Endodermal cell (in vitro differentiated cells): ENCODE measurements at places on chromosomes 5 and 9.
A peak's percentile ranks its signal among the peaks of the same experiment; 100 is the strongest.

GRCh38 chr9:36092509-36093215 lies 43.9 kb upstream of the GLIPR2 start:
- no peak for DNase-seq

- peak; percentile 95 for DNase-seq
Measured at GRCh38 chr9:121463026-121463807, 36.4 kb downstream of the GGTA1 start.

- DNase-seq = no peak
Measured at GRCh38 chr5:6274846-6275543, 103.4 kb downstream of the MED10 start.

- DNase-seq = peak; percentile 86
Measured at GRCh38 chr5:57834829-57835608, 352.4 kb upstream of the ACTBL2 start.

DNA sequence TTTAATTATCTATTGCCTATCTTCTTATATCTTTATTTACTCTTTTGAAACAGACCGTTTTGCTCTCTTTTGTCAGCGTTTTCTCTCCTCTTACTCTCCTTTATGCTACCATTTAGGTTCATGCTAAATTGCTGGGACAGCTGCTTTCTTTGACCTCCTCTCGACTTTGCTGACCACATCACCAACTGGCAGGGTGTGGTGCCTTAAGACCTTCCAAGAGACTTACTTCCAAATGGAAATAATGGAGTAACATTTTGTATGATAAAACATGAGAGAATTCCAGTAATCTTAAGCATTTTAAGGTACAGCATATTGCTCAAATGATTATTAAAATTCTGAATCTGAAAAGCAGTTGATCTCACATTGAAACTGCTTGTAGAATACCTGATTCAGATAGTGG lies 71.5 kb upstream of the MEF2C start:
- no peak for DNase-seq

GRCh38 chr9:113738496-113738892 lies 137.6 kb upstream of the ZNF618 start:
- DNase-seq = no peak

DNA sequence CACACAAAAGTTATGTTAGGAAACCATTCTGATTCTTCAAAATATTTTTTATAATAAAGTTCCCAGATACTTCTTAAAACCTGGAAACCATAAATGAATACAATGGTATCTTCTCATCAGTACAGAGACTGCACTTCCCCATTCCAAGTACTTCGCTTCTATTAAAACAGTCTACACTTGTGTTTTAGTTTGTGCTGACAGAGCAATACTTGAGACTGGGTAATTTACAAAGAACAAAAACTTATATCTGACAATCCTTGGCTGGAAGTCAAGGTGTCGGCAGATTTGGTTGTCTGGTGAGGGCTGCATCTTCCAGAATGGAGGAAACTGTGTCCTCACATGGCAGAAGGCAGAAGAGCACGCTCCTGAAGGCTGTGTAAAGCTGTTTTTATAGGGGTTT lies 70.1 kb downstream of the RFX3 start:
- DNase-seq = no peak

GRCh38 chr5:74693191-74693590 lies 8.2 kb downstream of the HEXB start:
- DNase-seq = no peak

DNA sequence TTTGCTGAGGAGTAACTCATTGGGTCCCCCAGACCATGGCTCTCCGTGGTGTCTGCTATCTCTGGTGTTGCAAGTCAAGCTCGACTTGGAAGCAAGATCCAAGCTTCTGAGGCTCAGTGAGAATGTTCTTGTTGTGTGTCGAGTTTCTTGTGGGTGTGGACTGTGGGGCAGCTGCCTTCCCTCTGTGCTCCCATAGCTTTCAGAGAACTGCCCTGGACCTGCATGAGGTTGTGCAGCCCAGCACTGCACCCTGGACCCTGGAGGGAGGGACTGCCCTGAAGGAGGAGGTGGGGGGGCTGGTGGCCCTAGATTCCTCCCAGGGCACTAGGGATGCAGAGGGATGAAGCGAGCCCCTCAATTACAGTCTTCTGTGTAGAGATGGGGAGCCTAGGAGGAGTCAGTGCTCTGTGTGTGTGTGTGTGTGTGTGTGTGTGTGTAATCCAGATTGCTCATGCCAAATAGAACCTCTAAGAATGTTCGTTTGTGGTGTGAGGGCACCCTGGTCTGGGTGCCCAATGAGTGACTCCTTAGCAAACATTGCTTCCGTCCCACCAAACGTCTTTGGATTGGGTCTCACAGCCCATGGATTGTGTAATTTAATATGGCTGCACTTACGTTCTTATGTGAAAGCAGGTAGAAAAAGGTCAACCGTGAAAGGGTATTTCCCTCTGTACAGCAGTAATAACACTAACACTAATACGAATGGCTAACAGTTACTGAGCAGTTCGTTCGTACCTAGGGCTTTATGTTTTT lies 143.3 kb upstream of the LMX1B start:
- DNase-seq = no peak

DNA sequence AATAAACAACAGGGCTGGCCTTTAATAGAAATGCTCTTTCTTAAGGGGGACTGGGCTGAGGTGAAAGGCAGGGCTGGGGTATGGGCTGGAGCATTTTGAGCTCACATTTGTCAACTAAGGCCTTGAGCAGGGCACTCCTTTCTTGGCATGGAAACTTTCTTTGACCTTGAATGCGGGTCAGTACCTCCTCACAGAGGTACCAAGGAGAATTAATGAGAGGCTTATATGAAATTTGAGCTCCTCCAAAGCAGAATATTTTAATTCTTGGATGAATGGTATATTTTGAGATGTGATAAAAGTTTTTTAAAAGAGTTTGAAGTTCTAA lies 3.1 kb downstream of the CYSTM1 start:
- no peak for DNase-seq

DNA sequence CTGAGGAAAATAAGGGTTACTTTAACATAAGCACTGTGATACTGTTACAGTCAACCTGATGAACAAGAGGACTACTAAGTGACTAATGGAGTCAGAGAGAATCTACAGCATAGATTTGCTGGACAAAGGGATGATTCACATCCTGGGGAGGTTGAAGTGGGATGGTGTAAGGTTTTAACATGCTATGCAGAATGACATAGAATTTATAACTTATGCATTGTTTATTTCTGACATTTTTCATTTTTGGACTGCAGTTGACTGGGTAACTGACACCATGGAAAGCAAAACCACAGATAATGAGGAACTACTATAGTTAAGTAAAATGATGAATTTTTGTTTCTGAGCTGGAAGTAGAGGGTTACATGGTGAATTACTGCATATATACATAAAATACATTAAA lies 389.2 kb downstream of the MAT2B start:
- DNase-seq = no peak

DNA sequence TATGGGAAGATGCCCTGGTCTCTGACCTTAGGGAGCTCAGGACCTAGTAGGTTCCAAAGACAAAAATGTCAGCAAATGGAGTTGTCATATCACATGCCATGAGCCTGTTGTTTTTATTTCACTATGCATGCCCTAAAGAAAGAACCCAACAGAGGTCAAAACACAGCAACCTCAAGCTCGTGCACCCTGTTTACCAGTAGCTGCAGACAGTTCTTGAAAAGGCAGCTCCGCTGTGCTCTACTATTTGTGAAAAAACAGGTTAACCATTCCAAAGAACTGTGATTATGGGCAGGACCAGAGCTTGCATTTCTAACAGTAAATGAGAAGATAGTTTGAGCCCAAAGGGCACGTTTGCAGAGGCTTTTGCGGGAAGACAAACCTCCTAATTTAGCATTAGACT lies 22.8 kb downstream of the ITK start:
- no peak for DNase-seq

- peak; percentile 93 for DNase-seq
Measured at GRCh38 chr5:139745132-139745799, 50.3 kb upstream of the PSD2 start.

- DNase-seq = peak; percentile 77
Measured at GRCh38 chr5:174464504-174465165, 259.7 kb upstream of the MSX2 start.

GRCh38 chr5:29143266-29143665 lies 2050.2 kb upstream of the CDH6 start:
- DNase-seq = no peak

- no peak for DNase-seq
Measured at GRCh38 chr9:3337515-3338225, 188.1 kb downstream of the RFX3 start.

DNA sequence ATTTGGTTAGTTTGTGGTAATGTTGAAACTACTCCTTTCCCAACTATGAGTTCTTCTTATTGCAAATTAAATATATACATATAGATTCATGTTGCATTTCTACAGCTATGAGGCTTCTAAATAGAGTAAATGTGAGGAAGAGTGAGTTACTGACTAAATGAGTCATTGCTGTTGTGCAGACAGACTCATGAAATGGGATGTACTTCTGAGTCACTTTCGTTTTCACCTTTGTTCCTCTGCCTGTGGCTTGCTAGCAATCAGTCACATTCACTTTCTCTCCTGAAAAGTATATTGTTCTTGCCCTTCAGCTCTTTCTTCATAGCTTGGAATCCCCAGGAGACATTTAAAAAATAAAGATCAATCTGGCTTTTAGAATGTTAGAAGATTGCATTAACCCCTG lies 295.5 kb upstream of the SMC2 start:
- DNase-seq = no peak

GRCh38 chr9:114339130-114339908 lies 9.7 kb downstream of the ORM2 start:
- DNase-seq = peak; percentile 90

- DNase-seq = no peak
Measured at GRCh38 chr9:76654051-76654461, 110.2 kb upstream of the PCA3 start.

- DNase-seq = no peak
Measured at GRCh38 chr9:89748831-89749499, 144.2 kb downstream of the GADD45G start.

DNA sequence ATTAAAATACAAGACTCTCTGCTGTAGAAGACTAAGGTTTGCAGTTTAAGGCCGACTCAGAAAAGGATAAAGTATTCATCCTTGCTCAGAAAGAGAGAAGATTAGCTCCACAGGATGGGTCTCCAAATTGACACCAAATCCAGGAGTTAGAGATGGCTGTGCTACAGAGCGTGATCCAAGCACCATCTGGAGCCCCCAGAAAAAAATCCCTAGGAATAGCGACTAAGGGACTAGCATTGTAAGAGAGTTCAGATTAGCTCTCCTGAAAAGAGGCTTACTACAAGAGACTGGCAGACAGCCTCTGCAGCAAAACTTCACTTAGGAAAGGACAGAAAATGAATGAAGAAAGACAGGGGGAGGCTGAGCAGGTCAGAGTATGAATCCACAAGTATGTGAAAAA lies 3.7 kb downstream of the SIL1 start:
- no peak for DNase-seq

GRCh38 chr5:168869615-168870227 lies 290.6 kb upstream of the PANK3 start:
- no peak for DNase-seq

DNA sequence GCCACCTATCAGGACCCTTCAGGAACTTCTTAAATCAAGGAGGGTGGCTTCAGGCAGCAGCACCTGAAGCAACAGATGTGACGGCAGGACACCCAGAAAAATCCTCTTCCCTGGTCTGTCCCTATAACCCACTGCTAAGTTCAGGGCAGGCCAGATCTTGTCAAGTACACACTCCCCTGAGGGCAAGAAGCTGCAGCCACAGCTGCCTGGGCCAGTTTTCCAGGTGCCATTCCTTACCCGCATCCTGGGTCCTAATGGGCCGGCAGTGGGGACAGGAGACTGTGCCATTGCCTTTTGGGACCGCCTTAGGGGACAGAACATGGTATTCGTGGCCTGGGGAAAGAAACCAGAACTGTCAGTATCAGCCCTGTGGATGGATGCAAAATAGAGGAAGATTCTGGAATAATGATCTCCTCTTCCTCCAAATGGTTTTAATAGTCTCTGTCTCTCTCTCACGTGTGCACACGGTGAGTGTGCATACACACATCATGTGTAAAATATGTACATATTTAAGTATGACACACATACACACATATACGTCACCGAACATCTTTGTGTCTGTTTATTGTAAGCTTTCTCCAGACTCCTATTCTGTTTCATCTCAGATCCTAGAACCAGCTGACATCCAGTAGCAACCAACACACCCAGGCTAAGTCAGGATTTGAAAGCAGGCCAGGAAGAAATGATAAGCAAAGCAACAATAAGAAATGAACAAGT lies 14.0 kb downstream of the ORM2 start:
- DNase-seq = no peak

DNA sequence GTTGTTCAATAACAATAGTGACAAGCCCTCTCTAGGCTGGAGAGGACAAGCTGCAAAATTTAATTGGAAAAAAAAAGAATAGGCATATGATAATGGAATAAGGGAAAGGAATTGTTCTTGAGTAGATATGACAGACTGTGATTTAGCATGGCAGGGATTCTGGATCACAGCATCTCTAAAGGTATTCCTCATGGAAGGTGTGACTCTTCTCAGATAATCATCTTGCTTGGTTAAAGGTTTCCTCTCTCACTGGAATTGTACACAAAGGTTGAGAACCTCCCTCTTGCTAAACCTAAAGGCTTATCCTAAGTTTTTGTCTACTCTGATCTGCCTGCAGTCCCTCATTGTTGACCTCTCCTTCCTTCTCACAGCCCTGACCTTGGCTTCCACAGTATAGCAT lies 31.6 kb downstream of the ELOVL7 start:
- no peak for DNase-seq

GRCh38 chr5:114243972-114244317 lies 117.9 kb upstream of the KCNN2 start:
- no peak for DNase-seq

DNA sequence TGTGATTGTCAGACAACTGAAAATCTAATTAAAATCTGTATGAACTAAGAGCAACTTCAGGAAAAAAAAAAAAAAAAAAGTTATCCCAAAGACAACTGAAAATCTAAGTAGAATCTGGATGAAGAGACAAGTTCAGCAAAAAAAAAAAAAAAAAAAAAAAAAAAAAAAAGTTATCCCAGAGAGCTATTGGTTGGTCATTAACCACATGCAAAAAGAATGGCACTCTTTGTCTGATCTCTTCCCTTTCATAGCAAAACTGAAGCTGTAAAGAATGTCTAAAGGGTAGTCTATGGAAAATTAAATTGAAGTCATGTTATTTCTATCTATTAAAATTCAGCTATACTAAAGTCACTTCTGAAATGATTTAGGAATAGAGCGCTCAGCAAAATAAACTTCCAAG lies 32.9 kb downstream of the STRBP start:
- DNase-seq = no peak

GRCh38 chr9:6052293-6052919 lies 37.0 kb upstream of the RANBP6 start:
- no peak for DNase-seq

DNA sequence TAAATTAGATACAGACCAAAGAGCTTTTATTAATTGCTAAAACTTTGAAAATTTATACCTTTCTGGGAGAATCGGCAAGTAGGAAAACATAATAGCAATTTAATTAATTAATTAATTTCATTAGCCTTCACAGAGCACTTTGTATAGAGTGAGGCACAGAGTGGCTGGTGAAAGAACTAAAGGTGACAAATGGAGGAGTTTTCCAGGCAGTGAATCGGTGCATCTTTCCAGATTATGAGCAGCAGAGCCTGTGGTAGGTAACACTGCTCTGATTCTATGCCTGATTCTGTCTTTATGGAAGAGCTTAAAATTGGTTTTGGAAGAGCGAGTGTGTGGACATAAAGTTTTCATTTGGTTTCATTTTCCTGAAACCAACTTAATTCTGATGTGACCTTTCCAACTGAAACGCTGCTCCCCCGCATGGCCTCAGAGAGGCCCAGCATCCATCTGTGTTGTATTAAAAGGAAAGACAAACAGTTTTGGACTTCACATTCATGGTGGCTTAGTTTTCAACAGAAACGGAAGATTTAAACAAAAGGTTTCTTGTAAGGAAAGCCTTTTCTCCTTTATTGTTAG lies 188.9 kb upstream of the RPS23 start:
- no peak for DNase-seq
